ENCODE measurements at places on chromosomes 7 and 10.

DNA sequence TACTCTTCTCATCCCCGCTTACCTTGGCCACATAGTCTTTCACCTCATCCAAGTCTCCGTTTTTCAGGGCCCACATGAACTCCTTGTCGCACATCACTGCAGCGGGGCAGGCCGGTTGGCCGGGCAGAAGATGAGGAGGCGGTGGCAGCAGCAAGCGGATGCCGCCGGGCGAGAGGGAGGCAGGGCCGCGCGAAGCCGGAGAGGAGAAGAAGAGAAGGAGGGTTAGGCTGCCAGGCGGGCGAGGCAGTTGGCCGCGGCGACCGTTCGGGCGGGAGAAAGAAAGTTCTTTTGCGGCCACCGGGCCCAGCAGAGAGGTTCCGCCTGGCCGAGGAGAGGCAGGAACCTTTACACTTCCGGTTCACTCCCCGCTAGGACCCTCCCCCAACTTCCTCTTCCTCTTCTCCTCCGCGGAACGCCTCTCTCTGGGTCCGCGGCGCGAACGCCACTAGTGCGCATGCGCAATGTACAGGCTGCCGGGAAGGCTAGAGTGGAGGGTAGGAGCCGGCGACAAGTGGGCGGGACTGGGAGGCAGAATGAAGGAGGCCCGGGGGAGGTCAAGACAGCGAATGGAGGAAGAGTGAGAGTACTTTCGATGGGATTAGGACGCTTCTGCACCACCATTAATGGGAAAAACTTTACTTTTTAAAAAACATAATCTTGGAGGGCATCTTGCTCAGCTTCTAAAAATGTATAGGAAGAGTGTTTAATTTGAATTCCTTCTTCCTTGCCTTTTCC is at the start of gene MTPN:
TSS of gene MTPN (minus strand) at position 353 of the 735 bp plus-strand sequence. CDS start at position 94, 259 bp downstream.
- peak; percentile 97 for DNase-seq

DNA sequence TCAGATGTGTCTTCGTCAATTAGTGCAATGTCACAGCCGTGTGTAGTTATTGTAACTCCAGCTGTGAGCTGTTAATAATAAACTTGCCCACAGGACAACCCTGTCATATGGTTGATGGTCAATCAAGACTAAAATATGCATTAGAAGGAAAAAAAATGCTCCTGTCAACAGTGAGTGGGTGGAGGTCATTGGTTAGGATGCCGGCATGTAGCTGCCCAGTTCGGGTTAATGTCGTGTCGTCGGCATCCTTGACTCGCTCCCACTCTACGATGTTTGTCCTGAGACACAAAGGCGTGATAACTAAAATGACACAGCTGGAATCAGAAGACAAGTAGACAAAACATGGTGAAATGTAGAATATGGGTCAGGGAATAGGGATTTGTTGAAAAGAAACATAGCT is 442.8 kb upstream of the NPVF start:
- DNase-seq: no peak

DNA sequence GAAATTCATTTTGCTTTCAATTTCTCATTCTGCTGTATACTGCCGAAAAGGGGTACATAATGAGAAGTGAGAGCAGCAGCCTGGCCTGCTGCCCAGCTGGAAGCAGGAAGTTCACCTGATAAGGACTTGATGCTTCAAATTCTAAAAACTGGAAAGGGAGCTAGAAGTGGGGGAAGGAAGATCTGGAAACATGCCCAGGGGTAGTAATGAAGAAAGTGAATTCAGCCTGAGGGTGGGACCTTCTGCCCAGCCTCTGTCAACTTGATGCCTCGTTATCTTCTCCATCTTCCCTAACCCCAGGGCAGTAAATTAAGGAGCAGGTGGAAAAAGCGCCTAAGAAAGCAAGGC is 69.4 kb downstream of the ARMH3 start:
- peak; percentile 60 for DNase-seq

DNA sequence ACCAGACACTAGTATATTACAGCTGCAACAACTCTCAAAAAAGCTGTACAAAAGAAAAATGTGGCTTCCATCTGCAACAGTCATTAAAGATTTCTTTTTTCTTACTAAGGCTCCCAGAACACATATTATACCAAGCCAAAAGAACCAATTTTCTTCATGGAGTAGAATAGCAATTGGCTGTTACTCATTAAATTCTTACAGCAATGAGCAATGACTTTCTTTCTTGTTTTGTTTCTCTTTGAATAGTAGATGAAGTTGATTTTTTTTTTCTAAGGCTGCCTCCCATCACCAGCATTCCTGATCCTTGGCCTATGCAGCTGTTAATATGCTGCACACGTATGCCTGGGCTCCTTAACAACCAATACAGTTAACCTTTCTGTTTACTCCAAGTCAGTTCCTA is 36.6 kb upstream of the SPOCK2 start:
- no peak for DNase-seq

DNA sequence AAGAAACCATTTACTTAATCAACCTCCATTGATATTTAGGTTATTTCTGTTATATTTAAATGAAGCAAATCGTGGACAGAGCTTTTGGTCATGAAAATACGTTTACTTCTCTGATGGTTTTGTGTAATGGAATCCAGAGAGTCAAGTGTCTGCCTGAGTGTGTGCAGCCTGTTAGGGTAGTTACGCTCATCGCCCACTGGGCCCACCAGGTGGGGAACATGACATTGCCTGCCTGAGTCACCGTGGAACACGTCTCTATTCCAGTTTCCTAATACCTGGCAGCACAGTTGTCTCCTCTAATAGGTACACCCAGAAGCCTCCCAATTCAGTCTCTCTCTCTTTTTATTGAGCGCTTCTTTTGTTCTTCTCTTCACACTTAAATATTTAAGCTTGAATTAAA is 91.0 kb downstream of the ADCY1 start:
- no peak for DNase-seq

DNA sequence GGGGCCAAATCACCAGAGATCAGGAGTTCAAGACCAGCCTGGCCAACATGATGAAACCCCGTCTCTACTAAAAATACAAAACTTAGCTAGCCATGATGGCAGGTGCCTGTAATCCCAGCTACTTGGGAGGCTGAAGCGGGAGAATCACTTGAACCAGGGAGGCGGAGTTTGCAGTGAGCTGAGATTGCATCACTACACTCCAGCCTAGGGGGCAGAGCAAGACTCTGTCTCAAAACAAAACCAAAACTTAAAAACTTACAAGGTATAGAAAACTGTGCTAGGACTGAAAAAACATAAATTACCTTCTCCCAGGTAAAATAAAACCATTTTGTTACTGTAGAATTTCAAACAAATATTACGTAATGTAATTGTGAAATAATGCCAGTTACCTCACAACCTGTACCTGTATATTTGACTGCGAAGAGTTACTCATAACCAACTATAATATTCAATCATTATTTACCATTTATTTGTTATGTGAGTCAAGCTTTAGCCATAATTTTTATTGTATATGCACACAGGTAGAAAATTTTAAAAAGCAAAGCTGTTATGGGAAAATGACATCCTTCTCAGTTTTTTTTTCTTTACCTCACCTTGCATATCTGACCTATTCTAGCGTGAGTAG is 180.9 kb downstream of the SEMA3A start:
- no peak for DNase-seq

DNA sequence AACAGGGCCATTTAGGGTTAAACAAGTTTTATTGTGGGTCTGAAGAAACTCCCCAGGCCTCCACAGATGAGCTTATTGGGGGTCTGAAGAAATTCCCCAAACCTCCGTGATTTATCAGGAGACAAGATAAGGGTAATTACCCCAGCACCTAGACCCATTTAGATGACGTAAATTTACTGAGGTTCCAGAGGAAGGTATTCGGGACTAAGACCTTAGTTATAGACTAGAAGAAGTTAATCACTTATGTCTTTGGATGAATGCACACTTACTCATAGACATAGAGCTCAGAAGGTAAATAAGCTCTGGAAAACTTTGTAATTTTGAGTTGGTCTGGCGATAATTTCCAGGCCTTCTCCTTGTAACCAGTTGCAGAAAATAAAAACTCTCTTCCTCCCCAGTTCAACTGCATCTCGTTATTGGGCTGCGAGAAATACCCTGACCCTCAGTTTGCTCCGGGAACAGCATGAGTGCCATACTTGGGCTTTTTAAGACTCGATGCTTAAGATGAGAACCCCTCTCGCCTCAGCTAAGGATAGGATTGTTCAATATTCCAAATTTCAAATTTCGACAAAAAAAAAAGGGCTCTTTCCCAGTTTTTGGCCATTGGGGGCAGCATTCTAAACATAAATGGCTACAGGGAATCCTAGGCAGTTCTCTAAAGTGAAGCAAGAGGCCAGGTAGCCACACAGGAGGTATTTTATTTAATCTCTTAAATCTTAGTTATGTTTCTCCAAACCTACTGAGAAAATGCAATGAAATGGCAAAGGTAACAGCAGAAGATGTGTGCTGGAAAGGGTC is 74.7 kb upstream of the PFKP start:
- no peak for DNase-seq

- no peak for DNase-seq
Measured at GRCh38 chr7:27193335-27194001, 6.4 kb downstream of the HOXA13 start.

- no peak for DNase-seq
Measured at GRCh38 chr10:96439725-96440124, 74.0 kb downstream of the TLL2 start.

DNA sequence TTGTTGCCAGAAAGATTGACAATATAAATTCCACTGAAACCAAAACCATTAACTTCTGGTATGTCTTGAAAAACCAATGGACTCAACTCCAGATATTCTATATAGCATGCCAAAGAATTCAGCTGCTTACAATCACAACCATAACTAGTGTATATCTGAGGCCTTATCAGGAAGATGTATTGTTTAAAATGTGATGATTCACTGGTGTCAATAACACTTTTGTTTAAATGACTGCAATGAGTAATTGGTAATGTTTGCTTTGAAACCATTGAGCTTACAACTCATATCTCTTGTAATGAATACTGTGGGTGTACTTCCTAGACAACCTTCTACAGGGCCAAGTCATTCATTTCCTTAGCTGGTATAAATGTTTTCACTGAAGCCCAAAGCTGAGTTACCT is 727.9 kb upstream of the KCND2 start:
- no peak for DNase-seq

- no peak for DNase-seq
Measured at GRCh38 chr10:120131183-120131582, 238.7 kb downstream of the SEC23IP start.

DNA sequence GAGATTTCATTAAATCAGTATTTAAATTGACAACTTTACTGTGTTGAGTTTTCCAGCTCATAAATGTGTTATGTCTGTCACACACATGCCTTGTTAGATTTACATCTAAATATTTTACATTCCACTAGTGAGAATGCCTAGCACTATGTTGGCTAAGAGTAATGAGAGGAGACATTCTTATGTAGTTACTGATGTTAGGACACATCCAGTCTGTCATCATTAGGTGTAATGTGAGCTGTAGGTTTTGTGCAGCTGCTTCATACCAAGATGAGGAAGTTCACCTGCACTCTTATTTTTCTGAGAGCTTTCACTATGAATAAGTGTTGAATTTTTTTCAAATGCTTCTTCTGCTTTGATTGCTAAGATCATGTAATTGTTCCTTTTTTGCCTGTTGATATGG is 218.0 kb upstream of the IGFBP3 start:
- no peak for DNase-seq

DNA sequence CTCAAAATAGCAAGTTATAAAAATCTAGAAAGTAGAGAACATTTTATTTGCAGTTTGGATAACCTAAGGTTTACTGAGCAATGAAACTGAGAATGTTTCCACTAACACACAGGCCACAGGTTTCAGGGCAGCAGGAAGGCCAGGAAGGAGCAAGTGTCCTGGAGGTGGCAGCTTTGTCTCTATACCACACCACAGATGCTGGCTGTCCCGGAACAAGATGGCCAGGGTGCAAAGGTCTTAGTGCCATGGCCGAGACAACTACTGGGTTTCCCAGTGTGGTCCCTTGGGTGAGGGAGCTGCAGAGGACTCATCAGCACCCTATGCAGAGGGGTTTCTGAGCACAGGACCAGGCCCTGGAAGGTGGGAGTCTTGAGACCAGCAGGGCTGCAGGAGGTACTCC is 92.0 kb downstream of the CTBP2 start:
- no peak for DNase-seq

DNA sequence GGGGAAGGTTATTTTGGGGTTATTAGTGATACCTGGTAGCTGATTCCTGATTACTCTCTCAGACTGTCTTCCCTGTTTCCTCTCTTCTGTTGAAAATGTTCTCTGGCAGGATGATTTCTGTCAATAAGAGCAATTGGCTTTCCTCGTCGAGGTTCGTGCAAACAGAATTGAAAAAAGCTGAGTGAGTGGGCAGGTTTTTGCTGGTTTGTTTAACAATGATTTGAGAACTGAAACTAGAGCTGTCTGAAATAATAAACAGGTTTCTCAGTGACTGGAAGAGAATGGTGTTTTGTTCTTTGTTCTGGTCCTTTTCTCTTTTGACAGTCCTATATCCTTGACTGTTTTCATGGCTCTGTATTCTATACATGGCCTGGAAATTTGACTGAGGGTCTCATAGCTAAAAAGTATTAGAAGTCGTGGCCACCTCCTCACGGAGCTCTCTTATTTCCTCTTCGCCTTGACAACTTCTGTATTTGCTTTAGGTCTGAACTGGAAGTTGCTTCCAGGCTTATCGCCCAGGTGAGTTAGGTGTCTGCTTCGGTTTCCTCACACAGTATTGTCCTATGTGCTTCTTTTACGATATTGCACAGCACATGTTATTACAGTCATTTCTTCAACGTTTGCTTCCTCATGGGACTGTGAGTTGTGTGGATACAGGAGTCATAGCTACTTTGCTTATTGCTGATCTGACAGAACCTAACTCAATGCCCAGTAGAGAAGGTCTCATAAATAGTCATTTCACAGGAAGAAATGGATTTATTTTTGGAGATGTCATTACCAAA is 403.6 kb downstream of the NRG3 start:
- DNase-seq: no peak

DNA sequence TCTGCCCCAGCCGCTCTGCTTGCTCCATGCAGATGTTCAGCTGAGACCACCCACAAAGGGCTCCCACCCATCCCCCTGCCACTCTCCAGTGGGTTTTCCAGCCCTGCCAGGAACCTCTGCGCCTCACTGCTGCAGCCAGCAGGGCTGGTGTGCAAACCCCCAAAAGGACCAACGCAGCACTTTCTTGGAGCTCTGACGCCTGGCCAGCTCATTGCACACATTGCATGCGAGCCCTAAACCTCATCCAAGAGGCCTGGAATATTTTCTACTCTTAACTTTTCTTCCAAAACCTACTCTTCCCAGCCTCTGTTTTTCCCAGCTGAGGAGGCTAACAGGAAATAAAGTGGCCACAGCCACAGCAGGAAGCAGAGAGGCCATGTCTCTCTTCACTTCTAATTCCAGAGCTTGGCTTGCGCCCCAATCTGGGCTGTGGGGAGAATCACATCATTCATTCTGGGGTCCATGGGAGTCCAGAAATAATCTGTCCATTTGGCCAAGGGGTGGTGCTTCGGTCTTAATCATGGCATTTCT is 4.6 kb upstream of the FAM170B start:
- no peak for DNase-seq
